ENCODE measurements at places on chromosomes 1 and 21. TPM values are rescaled to one million over a fixed set of nuclear protein-coding genes. Genes with fewer than 3 reads are reported as not detected.

NLRP3 gene
- total RNA-seq, result 1.8 TPM

CGN gene
- 3.2 TPM for total RNA-seq

DAB1 gene
- 12.5 TPM for total RNA-seq

HUNK gene
- total RNA-seq, result 8.1 TPM

GBP1 gene
- 0.69 TPM for total RNA-seq

TSPAN2 gene
- total RNA-seq, result 46.6 TPM

SERTAD4 gene
- total RNA-seq, result 26.8 TPM

PAX7 gene
- 0.92 TPM for total RNA-seq

HECTD3 gene
- total RNA-seq, result 13.1 TPM

SYT2 gene
- 4.6 TPM for total RNA-seq

LEFTY1 gene
- total RNA-seq, result 0.69 TPM

NPPA gene
- total RNA-seq, result 0.69 TPM

PYHIN1 gene
- not detected for total RNA-seq

SLC6A17 gene
- total RNA-seq, result 42.0 TPM

CFAP410 gene
- 10.4 TPM for total RNA-seq

SH2D2A gene
- total RNA-seq, result not detected

DMBX1 gene
- 1.8 TPM for total RNA-seq

MNDA gene
- 7.4 TPM for total RNA-seq

ZMYND12 gene
- total RNA-seq, result 1.6 TPM

OR2L5 gene
- total RNA-seq, result 1.8 TPM

NBPF8 gene
- 9.5 TPM for total RNA-seq

NR1I3 gene
- total RNA-seq, result not detected

PTPN14 gene
- total RNA-seq, result 5.1 TPM

ARHGEF16 gene
- total RNA-seq, result 2.5 TPM

UMODL1 gene
- total RNA-seq, result not detected

OR2G3 gene
- total RNA-seq, result not detected

ERO1B gene
- total RNA-seq, result 15.0 TPM

THEM4 gene
- 9.9 TPM for total RNA-seq

MAEL gene
- total RNA-seq, result 3.2 TPM

TMEM200B gene
- total RNA-seq, result 1.8 TPM

GOLPH3L gene
- 10.8 TPM for total RNA-seq

SPRR2D gene
- not detected for total RNA-seq

PLPPR4 gene
- 126 TPM for total RNA-seq

SPRR2B gene
- not detected for total RNA-seq
